Left renal pelvis (tissue), 4 donors: ENCODE measurements at places on chromosomes 16 and 17. TPM values are rescaled to one million over a fixed set of nuclear protein-coding genes. Genes with fewer than 3 reads are reported as not detected.

Gene MPP2
- polyA plus RNA-seq: 5.8 TPM

Gene GJC1
- 24.4 TPM for polyA plus RNA-seq

DNA sequence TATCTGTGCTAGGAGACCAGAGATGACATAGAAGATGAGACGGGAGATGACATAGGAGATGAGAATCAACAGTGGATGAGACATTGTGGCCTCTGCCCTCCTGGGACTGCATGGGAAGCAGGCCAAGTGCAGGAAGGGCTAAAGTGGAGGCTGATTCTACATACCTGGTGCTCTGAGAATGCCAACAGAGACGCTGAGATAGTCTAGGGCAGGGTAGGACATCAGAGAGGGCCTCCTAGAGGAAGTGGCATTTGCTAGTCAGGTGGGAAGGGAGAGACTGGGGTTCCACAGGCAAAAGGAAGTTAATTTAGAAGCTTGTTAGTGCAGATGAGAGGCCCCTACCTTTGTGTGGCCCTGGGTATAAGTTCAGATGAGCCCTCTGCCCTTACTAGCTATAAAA is 224.2 kb downstream of the CBLN1 start:
- no peak for DNase-seq

Gene ALOX15
- 0.50 TPM for polyA plus RNA-seq

Gene RNF157
- polyA plus RNA-seq: 30.1 TPM

GRCh38 chr16:77842468-77842867 is 54.1 kb downstream of the VAT1L start:
- DNase-seq: no peak

DNA sequence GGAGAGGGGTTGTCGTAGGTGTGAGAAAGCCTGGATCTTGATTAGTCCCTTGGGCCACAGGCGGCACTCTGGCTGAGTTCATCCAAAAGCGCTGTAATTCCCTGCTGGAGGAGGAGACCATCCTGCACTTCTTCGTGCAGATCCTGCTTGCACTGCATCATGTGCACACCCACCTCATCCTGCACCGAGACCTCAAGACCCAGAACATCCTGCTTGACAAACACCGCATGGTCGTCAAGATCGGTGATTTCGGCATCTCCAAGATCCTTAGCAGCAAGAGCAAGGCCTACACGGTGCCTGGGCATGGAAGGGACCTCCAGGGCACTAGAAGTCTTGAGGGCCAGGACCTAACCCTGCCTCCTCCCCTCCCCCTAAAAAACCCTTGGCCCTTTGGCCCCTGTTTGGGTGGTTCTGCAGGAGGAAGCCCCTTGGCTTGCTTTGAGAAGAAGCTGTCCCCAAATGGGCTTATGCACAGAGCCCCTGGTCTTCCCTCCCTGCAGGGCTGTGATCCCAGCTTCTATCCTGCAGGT is 6.2 kb downstream of the NEK8 start:
- DNase-seq: no peak

Gene RGS11
- 1.8 TPM for polyA plus RNA-seq

DNA sequence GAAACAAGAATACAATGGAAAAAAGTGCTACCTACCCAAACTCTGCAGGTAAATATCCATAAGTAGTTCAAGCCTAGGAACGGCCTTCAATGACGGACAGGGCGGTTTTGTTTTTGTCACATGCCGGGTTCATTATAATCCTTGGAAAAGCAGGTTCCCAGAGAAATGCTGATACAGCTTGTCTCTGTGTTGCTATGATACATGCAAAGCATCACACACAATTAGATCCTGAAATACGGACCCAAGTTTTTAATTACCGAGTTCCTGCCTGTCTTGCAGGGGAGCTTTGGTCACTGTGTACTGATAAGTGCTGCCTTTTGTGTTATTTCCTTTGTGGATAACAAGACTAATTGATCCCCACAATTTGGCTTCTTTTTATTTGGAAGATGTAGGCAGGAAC is 217.4 kb downstream of the HAPSTR1 start:
- no peak for DNase-seq
